Neural progenitor cell (in vitro differentiated cells): ENCODE measurements at places on chromosomes 6 and 20. TPM values are rescaled to one million over a fixed set of nuclear protein-coding genes. Genes with fewer than 3 reads are reported as not detected.

- no peak for DNase-seq
These were observed 97.3 kb downstream of the ADGRB3 start for GRCh38 chr6:68732423-68732822.

MCHR2 gene
- total RNA-seq, result not detected in 2 replicates

- DNase-seq, result peak; percentile 64
These were observed 698 bp downstream of the FAM210B start for GRCh38 chr20:56359212-56360132.

DNA sequence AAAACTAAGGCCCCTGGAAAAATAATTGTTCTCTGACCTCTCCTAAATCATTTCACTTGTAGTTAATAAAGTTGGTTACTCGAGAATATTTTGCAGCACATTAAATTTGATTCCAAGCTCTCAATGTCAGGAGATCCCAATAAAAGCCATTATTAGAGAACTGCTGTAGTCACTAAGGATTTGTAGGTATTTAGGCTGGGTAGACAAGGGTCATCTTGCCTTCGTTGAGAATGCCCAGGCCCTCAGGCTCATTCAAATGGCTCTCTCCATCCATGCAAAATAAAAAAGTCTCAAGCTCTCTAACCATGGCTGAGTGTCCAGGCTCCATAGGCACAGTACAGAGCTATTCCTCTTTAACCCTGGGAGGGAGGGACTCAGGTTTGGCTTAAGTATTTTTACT lies 117.0 kb upstream of the HMGCLL1 start:
- no peak for DNase-seq

DNA sequence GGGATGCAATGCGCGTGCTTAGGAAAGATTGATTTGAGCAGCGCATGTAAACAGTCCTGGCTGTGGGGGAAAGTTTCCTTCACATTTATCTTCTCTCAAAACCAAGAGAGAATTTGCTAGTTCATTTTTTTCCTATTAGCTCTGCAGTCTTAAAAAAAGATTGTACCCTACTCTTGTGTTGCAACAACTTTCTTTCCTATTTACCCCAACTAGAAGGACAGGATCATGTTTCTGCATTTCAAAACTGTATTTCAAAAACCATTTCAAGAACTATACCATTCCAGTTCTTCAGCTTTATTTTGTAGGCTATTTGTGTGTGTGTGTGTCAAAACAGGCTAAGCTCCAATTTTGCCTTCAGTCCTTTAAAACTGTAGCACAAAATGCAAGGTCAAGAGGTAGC lies 473.1 kb downstream of the KIF16B start:
- DNase-seq, result no peak

TRAM2 gene
- total RNA-seq, result 12.3 and 15.5 TPM in 2 replicates

DNA sequence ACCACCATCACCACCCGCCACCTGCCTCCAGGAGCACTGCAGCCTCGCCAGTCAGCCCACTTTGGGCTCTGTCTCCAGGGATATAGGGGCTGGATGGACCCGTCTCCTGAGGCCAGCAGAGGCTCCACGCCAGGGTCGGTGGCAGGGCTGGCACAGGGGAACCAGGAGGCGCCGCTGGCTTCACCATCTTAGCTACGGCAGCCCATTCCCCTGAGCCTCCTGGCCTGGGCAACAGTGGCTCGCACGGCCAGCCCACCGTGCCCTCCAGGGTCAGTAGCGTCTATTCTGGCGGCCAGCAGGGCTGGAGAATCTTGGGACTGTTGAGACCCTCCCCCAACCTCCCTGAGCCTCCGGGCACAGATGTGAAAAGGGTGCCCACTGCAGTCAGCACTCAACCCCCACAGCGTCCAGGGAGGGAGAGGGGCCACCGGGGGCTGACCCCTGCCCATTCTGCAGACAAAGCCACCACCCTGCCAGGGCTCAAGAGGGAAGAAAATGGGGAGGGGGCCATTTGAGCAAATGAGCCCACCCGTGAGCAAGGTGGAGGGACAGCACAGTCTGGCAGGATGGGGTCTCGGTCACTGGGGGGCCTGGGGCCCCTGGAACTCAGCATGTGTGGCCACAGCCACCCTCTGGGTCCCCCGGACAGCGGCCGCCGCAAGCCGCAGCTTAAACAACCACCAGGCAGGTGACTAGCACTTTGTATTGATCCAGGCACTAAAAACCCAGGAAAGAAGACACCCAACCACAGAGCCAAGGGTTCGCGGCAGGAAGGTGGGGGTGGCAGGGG lies 28.7 kb downstream of the KCNQ2 start:
- DNase-seq, result no peak
